ENCODE measurements at places on chromosomes 12 and 14.

DNA sequence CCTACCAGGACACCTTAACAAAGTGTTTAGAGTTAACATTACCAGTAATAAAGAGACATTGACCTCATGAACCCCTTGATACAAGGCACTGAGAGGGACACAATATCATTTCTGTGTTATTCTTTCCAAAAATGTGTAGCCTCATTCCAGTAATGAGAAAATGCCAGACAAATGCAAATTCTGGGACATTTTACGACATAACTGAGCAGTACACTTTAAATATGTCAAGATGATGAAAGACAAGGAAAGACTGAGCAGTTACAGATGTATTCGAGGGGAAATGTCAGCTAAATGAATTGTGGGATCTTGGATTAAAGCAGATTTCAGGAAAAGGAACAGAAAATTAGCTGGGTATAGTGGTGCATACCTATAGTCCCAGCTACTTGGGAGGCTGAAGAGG, 255.6 kb downstream of the ERC1 start:
- DNase-seq = no peak

- DNase-seq = no peak
Observed at GRCh38 chr14:64463873-64464272, 1.4 kb upstream of the AKAP5 start.

GRCh38 chr14:36942522-36943245, 229.7 kb downstream of the SLC25A21 start:
- no peak for DNase-seq

DNA sequence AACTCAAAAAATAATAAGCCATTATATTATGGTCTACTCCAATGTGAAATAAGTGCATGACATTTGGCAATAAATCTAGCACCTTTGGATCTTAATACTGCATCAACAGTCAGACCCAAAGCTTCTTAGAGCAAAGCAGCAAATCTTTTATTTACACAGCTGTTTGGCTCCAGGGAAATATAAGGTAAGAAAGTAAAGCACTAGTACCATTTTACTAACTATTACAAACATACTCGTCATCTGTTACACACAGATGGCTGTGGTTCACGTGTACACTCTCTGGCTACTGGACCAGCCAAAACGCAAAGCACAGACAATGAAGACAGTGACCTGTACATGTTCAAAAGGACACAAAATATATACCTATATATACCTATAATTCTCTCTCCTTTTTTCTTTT, 2.8 kb downstream of the FGD6 start:
- no peak for DNase-seq

DNA sequence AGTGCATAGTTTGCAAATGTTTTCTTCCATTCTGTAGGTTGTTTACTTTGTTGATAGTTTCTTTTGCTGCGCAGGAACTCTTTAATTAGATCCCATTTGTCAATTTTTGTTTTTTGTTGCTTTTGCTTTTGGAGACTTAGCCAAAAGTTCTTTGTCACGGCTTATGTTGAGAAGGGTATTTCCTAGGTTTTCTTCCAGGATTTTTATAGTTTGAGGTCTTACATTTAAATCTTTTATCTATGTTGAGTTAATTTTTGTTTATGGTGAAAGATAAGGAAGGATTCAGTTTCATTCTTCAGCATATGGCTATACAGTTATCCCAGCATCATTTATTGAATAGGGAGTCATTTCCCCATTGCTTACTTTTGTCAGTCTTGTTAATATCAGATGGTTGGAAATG, 51.9 kb downstream of the SYNE2 start:
- DNase-seq = no peak

DNA sequence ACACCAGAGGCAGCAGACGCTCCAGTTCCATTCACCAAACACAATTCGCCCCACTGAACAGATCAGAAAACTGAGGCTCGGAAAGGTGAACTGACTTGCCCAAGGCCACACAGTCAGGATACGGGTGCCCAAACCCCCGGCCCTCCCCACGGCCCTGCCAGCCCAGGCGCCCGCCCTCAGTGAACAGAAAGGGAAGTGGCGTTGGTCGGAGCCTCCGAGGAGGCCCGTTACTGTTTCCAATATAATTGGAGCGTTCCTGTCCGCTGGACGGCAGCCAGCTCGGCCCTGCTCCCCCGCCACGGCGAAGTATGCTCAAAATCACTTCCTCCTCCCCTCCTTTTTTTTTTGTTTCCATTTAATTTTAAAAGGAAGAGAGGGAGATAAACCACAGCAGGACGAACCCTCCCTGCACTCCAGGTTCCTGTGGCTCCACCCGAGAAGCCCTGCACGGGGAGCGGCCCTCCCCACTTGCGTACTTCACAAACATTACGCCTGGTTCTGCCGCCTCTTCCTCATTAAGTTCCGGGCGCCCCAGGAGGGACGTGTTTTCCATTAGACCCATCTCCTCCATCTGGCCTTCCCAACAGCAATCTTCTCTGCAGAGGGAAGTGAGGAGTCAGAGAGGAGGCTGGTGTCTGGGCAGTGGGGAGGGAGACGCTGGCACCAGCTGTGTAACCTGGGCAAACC, 61.1 kb downstream of the NCOR2 start:
- no peak for DNase-seq

GRCh38 chr12:128705140-128705539, 118.6 kb downstream of the SLC15A4 start:
- DNase-seq = no peak

- no peak for DNase-seq
Observed at GRCh38 chr14:76088326-76088725, 63.4 kb upstream of the GPATCH2L start.

DNA sequence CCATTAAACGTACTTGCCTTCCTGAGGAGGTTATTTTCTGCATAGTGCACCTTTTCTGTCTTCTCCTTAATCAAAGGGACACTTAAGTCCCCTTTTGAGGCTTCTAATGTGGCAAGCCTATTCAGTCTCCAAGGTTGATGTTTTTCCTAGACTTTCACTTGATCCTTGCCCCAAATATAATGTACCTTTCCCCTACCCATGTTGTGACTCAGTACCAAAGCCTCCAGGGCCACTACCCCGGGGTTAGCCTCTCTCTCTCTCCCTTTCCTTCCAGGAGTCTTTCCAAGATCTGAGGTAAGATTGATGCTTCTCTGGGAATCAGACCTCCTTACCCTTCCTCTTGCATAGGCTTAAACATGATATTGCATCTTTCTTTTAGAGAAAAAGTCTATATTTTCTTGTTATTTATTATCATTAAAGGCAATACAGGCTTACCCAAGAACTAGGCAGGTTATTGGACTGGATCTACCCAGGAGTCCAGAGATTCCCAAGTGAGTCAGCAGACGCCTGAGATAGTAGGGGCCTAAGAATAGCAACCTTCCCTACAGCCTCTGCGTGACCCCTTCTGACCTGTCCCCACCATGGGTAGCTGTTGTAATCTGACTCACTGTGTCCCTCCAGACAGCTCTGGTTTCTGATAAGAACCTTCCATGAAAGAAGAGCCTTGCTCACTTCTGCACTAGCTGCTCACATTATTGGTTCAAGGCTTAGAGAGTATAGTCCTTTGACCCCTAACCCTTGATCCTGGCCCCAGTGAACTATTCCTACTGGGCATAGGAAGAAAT, 172.9 kb downstream of the ZFP36L1 start:
- DNase-seq = no peak

DNA sequence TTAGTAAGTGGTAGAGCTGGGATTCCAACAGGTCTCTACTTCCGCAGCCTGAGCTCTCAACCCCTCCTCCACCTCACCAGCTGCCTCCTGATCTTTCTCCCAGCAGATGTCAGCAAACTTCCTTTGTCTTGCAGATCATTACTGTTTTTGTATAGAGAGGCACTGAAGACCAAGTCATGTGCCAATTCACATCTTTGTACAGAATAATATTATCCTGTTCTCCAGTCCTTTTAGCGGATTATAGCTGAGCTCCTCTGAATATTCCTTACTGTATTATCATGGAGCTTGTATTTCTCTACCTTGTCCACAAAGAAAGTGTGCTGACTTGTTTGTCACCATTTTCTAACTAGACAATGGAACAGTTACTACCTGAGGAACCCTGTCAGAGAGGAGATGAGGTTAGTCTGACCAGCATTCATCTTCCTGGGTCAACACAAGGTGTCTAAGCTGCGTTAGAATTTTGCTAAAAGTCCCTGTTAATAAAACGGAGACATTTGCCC, 142.3 kb upstream of the ARHGAP5 start:
- no peak for DNase-seq

GRCh38 chr14:91230397-91231035, 14.0 kb downstream of the GPR68 start:
- no peak for DNase-seq

DNA sequence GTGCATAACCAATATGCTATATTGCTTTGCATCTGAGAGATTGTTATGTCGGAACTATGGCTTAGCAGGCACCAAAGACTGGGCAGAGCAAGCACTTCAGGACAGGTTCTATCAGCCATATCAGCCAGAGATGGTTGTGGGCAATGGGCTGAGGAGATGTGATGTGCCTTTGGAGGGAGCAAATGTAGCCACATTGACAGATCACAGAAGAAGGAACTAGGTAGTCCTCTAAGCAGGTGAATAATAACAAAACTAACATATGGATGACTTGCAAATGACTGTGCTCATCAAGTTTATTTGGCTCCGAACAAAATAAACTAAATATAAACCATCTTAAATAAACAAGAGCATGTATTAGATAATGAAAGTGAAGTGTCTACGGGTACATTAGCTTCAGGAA, 291.7 kb downstream of the RMST start:
- no peak for DNase-seq

GRCh38 chr14:68508581-68508980, 284.3 kb downstream of the ZFP36L1 start:
- DNase-seq = no peak

DNA sequence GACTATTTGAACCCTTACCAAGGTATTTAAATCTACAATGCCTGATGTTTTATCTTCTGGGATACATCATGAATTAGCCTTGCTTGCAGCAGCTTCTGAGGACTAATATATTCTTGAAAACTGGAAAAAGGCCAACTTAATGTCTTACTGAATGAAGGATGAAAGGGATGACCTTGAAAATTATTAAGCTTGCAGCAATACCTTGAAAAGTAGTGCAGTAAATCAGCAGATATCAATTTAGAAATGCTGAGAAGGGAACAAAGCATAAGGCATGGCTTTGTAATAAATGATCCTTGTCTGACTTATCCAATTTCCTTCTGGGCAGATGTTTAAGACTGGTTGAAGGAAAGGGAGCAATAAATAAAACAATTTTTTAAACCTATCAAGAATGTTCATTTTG, 37.3 kb upstream of the FERMT2 start:
- no peak for DNase-seq

DNA sequence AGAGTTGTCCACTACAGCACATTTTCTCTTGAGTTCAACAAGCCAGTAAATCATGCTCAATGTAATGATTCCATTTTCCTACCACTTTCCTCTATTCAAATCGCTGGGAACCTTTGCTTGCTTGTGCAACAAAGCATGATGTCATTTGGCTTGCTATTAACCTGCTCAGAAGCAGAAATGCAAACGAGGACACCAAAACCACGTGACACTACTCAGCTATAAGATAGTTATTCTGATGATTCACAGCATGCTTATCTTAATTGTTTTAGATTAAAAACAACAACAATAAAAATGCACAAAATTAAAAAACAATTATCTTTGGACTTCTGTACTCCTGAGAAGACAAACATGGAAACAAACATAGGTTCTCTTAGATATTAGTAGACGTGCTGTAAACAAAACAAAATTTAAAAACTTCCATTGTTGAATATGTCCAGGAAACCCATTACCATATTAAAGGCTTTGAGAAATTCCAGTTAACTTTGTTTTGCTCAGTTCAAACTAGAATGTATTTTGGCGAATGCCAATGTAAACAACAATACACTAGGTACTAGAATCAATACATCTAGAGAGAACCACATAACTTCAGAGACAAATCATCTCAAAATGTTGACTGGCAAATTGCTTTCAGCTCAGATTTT, 77.5 kb upstream of the KRAS start:
- DNase-seq = no peak

DNA sequence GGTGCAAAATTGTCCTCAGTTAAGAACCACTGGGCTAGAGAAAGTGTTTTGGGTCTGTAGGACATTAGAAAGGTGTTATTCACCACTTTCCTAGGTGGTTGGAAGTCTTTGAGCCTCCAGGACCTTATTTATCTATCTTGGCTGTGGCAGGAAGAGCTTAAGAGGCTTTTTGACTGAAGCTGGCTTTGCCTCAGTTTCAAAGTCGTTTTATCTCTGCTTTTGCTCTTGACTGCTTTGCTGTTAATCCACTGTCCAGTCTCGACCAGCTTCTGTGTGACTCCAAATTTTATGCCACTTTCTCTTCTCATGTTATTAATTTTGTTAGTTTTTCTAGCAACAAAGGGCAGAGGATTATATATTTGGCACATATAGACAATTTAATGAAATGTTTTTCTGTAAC, 60.3 kb downstream of the PPHLN1 start:
- no peak for DNase-seq

DNA sequence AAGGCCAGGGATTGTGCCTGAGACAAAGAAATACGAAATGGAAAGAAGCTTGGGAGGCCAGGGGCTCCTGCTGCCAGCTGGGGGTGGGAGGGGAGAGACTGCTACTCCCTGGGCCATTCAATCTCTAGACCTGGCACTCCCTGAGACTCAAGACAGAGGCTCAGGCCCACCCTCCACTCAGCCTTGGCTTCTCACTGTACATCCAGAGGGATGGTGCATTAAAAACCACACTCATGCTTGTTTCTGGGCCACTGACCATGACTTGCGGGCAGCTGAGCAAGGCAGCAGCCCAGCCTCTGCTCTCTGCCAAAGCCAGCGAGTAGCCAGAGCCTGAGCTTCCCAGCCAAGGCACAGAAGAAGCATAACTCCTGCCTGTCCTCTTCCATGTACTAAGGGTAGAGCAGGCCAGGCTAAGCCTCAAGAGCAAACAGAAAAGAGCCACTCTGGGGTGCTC, 41.5 kb downstream of the PITPNM2 start:
- DNase-seq = no peak

- DNase-seq = no peak
Observed at GRCh38 chr14:77204459-77204771, 22.8 kb downstream of the TMEM63C start.

GRCh38 chr12:109549613-109550270, 23.6 kb downstream of the MMAB start:
- no peak for DNase-seq

DNA sequence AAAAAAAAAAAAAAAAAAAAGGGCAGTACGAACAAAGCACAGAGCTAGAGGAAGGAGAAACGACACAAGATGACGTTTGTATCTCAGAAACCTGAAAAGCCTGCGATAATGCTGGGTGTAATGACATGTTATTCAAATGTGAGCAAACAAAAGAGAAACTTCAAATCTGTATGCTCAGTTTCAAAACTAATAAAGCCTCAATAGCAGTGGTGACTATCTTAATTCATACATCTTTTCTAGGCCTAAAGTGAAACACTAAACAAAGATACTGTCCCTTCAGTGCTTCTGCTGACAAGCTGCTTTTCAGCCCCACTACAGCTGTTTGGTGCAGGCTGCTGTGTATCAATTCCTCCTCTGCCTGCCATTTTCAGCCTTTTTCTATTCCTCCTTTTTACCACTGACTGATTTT, 15.8 kb downstream of the ITPR2 start:
- no peak for DNase-seq

- DNase-seq = no peak
Observed at GRCh38 chr12:13805041-13805440, 176.4 kb downstream of the GRIN2B start.
